ENCODE measurements at places on chromosomes 13 and 19.

- DNase-seq: no peak
Measured at GRCh38 chr19:57075801-57076492, 43.8 kb upstream of the USP29 start.

DNA sequence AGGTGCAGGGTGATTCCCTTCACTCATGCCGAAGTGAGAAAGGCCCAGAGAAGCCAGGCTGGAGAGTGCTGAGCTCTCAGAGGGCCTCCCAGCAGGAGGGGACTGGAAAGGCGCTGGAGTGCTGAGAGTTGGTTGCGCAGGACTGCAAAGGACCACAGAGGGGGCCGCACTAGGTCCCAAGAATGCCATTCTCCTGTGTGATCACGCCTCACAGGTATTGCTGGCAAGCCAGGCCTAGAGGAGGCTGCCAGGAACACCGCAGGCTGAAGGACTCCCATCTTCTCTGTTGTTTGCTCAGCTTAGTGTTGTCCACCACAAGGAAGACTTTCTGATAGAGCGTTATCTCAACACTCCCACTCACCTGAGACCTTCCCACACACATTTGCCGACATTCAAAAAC, 165.0 kb downstream of the FGF14 start:
- no peak for DNase-seq

DNA sequence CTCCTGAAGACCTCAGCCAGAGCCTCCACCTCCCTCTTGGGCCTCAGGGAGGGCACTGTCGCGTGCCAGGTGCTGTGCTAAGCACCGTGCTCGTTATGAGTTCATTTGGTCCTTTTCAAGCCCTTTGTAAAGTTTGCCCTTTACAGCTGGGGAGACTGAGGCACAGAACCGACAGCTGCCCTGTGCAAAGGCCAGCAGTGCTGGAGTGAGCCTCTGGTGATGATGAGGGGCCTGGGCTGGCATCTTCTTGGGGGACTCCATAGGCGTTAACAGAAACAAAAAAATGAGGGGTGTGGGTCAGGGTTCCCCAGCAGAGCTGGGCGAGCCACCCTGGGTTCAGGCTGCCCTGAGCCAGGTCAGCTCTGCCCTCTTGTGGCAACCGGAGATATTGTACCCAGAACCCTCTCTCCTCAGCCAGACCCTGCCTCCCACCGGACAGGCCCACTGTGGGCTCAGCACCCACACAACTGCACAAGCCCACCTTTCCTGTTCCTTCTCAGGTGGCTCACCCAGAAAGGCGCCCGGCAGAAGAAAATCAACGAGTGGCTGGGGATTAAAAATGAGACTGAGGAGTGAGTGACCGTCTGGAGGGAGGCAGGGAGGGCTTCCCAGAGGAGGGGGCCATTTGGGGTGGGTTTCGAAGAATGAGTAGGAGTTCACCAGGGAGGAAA, 5.5 kb upstream of the IFI30 start:
- peak; percentile 28 for DNase-seq

- DNase-seq: no peak
Measured at GRCh38 chr13:48507021-48507420, 25.9 kb downstream of the RCBTB2 start.

- DNase-seq: no peak
Measured at GRCh38 chr19:18073197-18073596, 13.5 kb downstream of the IL12RB1 start.

- no peak for DNase-seq
Measured at GRCh38 chr19:38252941-38253691, 3.1 kb downstream of the PPP1R14A start.

- no peak for DNase-seq
Measured at GRCh38 chr13:38898481-38898880, 92.2 kb downstream of the STOML3 start.

DNA sequence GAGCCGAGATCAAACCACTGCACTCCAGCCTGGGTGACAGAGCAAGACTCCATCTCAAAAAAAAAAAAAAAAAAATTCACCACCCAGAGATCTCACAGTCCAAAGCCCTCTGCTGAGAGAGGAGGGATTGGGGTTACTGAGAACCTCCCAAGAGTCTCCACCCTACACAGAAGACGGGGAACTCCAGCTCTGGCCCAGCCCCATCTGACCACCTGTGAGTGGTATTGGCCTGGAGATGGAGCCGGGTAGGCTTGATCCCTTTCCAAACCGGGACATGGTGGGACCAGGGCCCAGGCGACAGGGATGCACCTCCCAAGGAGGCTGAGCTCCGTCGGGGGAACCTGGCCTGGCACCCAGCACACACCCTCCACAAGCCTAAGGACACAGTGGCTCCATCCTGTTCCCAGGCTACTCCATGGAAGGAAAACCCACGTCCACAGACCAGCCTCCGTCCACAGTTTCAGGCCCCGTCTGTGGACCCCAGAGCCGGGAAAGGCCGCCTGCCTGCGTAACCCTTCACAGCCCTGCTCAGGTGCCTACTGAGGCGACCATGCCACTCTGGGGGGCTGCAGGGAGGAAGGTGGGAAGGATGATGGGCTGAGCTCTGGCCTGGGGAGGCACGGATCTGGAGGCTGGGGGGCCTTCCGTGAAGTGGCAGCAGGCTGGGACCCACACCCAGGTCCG, 1.8 kb downstream of the TMEM259 start:
- no peak for DNase-seq

DNA sequence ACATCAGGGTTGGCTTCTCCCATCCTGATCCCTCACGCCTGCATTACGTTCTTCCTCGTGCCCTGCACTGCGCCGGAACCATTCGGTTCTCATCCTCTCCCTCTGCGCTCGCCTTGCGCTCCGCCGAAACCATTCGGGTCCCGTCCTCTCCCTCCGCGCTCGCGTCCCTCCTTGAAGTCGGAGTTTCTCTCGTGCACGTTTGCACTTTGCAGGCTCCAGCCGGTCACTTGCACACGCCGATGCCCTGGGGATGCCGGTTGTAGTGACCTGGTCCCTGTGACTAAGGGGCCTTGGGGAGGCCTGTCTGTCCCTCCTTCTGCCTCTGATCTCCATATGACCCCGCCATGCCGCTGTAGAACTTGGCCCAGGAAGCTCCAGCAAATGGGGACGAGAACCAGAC, 265.8 kb downstream of the TEX29 start:
- no peak for DNase-seq

GRCh38 chr19:13738073-13738472, 26.2 kb upstream of the MRI1 start:
- DNase-seq: no peak

DNA sequence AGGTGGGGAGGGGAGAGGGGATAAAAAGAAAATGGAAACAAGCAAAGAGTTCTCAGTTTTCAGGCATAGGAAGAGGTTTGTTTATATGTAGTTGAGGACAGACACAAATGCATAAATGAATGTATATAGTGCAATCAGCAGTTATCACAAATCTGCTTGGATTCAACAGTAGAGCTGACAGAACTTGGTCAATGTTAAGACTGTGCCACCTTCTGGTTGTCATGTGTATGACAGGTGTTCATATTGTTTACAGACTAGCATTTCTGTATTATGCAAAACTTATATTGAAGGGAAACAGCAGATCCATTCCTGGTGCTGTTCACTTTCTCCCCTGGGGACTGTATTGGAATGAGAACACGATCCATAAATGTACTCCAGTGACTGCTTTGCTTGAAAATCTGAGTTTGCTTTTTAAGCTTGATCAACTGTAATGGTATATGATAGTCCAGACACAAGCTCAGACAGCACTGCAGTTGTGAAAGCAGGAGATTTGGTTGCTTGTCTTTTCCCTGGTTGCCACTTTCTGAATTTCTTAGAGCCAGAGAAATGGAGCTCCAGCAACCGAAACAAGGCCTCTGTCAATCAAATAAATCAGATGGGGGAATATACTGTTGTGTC, 319.5 kb upstream of the OBI1 start:
- DNase-seq: peak; percentile 45

GRCh38 chr19:703651-704446, 4.9 kb upstream of the PALM start:
- DNase-seq: peak; percentile 10

DNA sequence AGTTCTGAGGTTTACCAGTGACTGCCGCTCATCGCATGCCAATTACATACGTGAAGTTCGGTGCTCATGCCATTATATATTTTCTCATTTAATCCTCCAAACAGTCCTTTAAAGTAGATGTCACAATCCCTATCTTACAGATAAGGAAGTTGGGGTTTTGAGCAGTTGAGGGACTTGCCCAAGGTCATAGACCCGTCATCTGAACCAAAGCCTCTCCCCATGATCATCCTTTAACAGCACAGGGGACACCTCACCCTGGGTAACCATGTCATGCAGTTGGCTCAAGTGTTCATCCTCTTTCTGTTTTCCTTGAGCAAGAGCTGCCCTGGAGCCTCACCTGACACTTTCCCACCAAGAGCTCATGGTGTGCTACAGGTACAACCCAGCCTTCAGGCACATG, 69.1 kb downstream of the HSPH1 start:
- no peak for DNase-seq

GRCh38 chr19:33691030-33691427, 69.3 kb downstream of the CHST8 start:
- DNase-seq: no peak

- no peak for DNase-seq
Measured at GRCh38 chr13:110607675-110608224, 7.6 kb upstream of the NAXD start.

DNA sequence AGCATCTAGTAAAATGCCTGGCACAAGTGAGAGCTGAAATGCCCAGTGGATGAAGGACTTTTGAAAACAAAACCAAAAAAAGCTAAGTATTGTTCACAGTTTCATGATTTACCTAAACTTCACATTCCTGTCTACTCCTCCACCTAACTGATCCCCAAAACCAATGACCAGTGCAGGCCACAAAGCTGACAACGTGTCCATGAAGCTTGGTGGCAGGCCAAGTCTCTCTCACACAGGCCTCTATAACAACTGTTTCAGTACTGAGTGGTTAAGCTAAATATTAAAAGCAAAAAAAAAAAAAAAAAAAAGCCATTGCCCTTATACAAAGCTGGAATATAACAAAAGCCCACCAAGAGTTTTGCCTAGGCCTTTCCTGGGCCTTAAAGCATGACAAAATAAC, 36.4 kb downstream of the STK24 start:
- DNase-seq: no peak

- DNase-seq: peak; percentile 87
Measured at GRCh38 chr19:16338470-16339360, 14.1 kb downstream of the KLF2 start.

DNA sequence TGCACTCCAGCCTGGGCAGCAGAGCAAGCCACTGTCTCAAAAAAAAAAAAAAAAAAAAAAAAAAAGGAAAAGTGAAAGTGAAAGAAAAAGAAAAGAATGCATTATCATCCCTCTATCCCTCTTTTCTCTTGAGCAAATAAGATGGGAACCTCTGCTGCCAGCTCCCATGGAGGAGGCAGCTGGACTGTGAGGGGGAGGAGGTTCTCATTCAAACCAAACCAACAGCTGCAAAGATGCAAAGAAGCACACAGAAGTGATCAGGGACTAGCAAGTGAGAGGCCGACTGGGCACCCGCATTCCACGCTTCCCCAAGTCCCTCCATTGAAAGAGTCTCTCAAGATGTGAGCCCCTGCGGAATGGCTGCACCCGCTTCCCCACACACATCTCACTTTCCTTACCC, 63.5 kb downstream of the TSHZ3 start:
- peak; percentile 2 for DNase-seq

DNA sequence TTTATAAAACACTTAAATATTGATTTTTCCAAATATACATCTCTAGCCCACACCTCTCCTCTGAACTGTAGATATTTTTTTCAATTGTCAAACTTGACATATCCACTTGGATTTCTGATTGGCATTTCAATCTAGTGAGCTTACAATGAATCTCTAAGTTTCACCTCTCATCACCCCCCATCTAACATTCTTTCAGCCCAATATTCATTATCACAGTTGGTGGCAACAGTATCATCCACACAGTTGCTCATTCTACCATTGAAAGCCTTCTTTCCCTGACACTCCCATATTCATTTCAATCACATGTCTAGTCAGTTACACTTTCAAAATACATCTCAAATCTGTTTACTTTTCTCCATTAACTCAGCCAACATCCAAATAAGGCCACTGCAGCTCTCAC, 385.2 kb downstream of the PCDH20 start:
- no peak for DNase-seq

DNA sequence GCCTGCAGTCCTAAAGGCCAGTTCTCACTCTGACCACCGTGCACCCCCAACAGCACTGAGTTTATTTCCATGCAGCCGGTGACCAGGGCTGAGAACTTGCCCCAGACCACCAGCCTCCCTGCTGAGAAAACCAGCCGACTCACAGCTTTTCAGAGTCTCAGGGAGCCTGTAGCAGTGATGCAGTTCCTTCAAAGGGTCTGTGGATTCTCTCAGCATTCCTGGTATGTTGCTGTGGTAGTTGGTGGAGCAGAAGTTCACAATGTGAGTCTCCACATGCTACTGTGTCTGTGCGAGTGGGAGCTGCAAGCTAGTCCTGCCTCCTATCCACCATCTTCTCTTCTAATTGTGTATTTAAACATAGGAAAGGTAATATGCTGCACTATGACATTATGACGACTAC, 254.9 kb upstream of the KLF12 start:
- DNase-seq: no peak

DNA sequence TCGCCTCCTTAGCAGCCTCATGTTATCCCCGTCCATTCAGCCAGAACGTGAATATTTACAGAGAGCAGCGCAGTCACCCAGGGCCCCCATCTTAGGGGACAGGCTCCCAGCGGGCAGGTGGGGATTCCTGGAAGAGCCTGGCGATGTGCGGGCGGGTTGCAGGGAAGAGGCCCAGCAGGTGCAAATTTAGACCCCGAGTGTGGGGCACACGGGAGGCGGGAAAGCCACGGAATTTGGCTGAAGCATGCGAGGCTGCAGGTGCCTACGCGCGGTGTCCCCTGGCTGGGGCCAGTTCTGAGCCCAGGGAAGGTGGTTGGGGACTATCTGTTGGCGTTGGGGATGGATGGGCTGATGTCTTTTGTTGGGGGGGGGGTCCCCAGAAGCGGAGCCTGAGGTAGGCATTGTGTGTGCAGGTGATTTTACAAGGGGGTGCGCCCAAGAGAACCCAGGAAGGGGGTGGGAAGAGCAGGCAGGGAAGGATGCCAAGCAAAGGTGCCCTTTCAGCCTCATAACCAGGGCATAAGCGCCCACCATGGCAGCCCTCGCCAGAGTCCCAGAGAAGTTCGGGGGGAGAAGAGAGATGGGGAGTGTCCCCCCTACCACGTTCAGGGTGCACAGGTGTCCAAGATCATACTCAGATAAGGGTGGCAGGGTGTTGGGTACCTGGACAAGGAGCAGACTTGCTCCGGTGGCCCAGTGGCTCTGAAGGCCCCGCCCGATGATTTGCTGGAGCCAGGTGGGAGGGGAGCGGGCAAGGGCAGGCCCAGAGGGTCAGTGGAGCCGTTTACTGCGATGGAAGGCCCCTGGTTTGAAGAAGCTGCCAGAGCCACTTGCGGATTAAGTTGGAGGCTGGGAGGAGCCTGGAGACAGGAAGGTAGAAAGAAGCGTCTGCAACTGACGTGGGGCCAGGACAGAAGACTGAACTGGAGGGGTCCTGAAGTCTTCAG, 1.2 kb downstream of the TPGS1 start:
- DNase-seq: no peak

DNA sequence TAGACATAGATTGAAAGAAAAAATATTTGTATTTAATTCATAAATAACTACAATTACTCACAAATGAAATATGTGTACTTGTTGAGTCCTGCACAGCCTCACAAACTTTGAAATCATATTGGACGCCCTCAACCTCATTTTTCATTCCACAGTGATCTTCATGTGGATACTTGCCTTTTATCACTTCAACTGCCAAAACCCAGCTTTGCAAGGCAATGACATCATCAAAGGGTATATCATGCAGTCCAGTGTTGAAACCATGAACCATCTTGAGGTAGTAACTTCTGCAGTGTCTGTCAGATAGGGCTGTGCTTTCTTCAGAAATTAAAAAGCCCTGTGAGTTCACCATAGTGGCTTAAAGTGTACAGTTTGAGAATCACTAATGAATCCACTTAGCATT, 82.2 kb downstream of the HS6ST3 start:
- no peak for DNase-seq

GRCh38 chr19:50024719-50025021, 502 bp downstream of the VRK3 start:
- no peak for DNase-seq
